ENCODE measurements at places on chromosomes 5 and 9.

DNA sequence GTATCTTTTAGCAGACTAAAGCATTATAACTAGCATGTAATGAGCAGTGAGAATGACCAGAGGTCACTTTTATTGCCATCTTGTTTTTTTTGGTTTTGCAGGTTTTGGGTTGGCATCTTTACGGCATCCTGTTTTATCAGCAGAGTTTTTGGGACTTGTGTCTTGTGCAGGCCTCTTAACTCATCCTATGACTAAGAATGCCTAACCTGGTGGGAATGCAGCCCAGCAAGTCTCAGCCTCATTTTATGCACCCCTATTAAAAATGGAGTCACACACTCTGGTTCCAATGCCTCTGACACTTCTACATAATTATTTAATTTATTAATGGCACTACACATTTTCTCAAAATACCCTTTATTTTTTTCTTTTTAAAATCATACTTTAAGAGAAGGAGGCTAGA is 726.5 kb upstream of the RIOK2 start:
- no peak for DNase-seq

DNA sequence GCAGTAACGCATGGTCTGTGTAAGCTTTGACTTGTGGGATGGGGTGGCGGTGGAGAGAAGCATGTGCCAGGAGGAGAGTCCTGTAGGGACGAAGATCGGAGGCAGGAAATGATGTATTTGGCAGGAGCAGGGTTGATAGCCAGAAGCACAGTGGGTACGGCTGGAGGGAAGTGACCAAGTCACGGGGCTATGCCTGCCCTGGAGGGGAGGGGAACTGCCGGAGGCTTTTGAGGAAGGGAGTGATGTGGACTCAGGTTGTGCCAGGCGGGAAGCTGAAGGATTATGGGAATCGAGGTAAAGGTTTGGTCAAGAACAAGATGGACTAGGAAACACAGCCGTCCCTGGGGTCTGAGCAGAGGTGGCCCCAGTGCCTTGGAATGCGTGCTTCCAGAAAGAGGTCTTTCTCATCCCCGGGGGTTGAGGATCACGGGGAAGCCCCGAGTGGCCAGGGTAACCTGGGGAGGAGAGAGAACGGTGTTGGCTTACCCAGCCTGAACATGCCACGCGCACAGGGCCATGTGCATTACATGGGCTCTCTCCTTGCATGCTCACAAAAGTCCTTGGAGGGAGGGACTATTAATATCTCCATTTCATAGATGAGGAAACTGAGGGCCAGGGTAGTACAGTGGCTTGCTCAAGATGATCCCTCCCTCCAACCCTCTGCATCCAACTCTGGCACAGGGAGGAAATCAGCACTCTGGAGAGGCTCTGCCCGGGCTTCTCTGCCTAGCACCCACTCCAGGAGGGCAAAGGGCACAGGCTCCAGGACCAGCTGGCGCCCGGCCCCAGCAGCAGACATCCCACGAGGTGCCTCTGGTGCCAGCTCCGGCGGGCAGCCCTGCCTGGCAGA is 253.8 kb downstream of the PBX3 start:
- no peak for DNase-seq

DNA sequence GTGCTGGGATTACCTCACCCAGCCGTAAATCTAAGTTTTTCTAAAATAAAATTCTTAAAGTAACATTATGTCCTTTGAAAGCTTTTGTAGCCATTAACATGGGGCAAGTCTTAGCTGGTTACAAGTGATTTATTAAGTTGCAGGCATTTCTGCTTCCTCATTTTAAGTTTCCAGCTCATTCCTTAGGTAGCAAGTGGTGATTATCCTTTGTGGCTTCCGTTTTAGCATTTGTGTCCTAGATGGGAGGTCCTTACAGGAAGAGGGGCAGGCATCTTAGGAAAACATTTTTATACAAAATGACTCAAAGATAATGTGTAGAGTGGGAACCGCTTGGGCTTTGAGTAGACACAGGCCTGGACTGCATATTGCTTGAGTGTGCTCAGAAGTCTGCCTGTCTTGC is 35.0 kb upstream of the ROPN1L start:
- no peak for DNase-seq

DNA sequence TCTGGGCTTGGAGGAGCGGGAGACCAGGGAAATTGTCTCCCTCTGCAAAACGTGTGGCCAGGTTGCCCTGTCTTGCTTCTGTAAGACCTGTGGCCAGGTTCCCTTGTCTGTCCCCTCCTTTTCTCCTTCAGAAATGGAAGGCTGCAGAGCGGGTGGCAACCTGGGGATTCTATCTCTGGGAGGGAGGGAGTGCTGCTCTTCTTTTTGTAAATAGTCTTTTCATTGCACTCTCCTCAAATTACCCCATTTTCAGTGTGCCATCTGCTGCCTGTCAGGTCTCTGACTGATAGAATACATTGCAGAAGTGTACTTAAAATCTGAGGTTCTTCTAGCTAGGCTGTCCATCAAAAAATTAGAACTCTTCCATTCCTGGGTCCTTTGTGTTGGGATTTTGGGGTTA is 126.0 kb downstream of the GABRB2 start:
- no peak for DNase-seq

GRCh38 chr5:137414112-137414755 is 84.9 kb downstream of the SPOCK1 start:
- no peak for DNase-seq

DNA sequence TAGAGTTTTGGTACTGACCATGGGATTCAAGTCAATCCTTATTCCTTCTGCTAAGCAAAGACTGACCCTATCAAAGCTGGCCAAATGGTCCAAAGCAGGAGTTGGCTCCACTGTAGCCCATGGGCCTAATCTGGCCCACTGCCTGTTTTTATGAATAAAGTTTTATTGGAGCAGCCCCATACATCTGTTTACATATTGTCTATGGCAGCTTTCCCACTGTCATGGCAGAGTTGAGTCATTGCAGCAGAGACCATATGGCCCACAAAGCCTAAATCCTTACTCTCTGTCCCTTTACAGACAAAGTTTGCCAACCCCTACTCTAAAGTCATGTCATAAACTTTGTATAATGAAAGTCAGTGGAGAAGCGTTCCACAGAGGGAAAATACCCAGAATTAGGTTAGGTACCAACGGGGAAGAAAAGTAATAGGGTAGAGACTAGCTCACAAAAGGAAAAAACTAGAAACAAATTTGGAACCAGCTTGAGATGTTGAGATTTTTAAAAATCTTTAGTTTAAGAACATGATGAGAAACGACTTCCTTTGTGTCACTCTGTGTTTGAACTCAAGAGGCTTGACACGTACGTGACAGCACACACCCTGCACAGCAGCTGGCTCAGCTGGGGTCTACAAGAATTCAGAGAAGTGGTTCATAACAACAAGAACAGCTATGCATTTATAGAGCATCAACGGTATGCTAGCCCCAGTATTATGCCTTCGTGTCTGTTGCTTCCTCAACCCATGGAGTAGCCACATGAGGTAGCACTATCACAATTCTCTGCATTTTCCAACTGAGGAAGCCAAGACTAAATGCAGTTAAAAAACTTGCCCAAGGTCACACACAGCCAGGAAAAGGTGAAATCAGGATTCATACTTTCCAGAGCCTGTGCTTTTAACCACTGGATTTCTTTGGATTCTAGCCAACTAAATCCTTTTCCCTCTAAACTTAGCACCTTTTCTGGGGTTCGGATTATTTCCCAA is 198.9 kb upstream of the WWC1 start:
- no peak for DNase-seq

- DNase-seq: no peak
These were observed 173.1 kb upstream of the IER5L start for GRCh38 chr9:129351058-129351641.

DNA sequence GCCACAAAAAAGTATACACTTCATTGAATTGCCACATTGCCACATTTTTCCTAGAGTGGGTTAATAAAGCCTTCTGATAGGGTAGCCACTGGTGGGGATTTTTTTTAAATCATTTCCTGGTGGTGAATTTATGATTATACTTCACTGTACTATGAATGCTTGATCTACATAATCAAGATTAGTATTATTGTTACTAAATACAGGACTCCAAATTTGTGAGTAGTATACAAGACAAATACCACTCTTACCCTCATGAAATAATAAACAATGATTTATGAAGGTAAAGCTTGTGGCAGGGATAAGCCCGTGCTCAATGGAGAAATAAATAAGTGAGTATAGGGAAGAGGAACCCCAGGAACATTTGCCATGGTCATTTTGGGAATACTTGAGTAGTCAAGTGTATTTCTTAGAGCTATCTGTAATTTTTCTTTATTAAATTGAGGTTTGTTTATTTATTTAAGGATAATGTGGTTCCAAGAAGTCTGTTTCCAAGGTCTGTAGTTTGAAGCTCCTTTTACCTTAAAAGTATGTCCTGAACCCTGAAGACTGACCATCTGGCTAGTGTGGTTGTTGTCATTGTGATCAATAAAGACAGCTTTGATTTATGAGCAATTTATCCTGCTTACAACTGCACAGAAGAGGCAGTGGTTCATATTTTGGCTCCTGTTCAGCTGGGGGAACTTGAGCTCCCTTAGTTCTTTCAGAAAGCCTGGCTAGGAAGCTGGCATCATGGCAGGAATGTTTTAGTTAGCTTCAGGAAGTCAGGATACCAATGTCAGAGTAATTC is 118.6 kb downstream of the ZSWIM6 start:
- DNase-seq: peak; percentile 3

- no peak for DNase-seq
These were observed 692 bp downstream of the C1QTNF3 start for GRCh38 chr5:34042321-34042720.

DNA sequence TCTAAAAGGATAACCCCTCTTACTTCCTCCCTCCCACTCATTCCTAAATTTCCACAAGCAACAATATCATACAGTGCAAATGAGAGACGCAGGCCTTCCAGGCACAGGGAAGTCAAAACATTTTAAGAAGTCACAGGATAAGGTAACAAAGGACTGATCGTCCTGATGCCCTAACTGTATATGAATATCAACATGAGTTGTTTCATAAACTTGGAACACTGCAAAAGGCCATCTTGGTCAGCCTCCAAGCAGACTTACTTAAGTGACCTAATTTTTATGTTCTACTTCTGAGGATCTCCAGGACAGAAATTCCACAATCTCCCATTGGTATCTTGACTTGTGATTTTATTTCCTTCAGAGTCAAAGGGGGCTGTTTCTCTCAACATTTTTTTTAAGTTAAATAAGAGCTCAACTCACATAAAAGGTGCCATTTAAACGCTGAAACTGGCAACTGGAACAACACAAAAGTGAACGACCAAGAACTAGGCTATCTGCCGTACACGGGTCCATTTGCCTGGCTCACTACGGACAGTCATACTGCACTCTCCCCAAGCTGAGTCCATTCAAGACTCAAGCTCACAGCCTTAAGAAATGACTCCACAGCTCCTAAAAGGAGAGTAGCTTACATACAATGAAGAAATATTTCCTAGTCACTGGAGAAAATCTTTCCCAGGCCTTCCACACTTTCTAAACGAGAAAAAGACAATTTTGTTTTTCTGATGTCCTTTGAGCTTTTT is 71.3 kb downstream of the LHFPL2 start:
- DNase-seq: no peak

GRCh38 chr9:94922691-94923107 is 196.2 kb downstream of the AOPEP start:
- no peak for DNase-seq

DNA sequence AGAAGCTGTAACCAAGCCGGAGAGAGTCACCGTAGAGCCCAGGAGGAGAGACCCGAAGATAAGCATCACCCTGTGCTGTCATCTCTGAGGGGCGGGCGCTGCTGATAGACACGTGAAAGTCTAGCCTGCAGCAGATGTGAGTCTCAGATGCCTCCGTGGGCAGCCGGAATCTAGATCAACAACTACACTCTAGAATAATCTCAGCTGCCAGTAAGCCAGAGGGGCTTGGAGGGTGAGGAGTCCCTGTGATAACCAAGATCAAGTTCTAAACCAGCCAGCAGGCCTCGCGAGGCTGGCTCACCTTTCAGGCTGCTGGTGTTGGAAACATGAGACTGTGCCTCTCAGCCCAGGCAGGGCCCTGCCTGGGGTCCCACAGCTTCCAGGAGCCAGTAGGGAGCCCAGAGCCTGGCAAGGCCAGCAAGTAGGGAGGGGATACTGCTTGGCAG is 54.1 kb downstream of the DAPK1 start:
- DNase-seq: no peak

GRCh38 chr9:89177012-89177943 is 1.3 kb downstream of the SHC3 start:
- DNase-seq: no peak

- no peak for DNase-seq
These were observed 64.3 kb downstream of the FEM1C start for GRCh38 chr5:115480271-115480670.

GRCh38 chr5:141001446-141001843 is 35.2 kb downstream of the PCDHAC2 start:
- peak; percentile 9 for DNase-seq

GRCh38 chr5:80072103-80073073 is 37.2 kb downstream of the THBS4 start:
- DNase-seq: no peak

DNA sequence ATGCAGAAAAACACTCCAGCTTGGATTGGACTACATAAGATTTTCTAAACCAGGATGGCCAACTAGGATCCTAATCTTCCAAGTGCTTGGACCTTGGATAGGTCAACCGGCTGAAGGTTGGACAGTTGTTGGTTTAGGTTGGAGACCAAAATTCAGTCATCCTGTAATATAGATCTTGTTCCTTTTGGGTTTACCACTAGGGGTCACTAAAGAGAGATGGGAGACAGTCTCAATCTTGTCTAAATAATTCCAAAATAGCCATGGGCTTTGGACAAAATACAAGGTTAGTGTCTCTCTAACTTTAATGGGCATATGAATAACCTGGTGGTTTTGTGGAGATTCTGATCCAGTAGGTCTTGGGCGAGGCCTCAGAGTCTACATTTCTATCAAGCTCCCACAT is 148.7 kb upstream of the ERCC6L2 start:
- DNase-seq: no peak

GRCh38 chr5:95712347-95712958 is 18.7 kb upstream of the RHOBTB3 start:
- DNase-seq: peak; percentile 94

DNA sequence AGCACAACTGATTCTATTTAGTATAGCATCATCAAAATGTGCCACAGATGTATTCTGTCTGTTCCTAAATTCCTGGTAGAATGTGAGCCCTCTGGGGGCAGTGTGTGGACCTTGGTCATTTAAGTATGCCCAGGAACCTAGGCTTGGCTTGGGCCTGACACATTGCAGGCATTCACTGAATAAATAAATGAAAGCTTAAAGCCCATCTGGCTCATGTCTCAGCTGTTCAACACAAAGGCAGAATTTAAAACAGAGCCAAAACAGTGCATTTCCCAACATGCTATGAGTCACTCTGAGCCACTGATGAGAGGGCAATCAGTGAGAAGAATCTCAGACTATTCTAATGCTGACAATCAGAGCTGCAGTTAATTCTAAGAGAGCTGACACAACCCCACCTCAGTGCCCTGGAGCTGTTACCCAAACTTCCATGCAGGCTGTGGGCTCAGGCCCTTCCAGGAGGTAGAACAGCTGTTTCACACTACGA is 8.1 kb downstream of the FAM193B start:
- DNase-seq: no peak

GRCh38 chr9:127723444-127723843 is 7.6 kb downstream of the TTC16 start:
- no peak for DNase-seq

GRCh38 chr5:12865529-12865928 is 961.3 kb upstream of the CTNND2 start:
- no peak for DNase-seq

Data from LoVo (cell line).